ENCODE measurements at places on chromosomes 2 and 18.

DNA sequence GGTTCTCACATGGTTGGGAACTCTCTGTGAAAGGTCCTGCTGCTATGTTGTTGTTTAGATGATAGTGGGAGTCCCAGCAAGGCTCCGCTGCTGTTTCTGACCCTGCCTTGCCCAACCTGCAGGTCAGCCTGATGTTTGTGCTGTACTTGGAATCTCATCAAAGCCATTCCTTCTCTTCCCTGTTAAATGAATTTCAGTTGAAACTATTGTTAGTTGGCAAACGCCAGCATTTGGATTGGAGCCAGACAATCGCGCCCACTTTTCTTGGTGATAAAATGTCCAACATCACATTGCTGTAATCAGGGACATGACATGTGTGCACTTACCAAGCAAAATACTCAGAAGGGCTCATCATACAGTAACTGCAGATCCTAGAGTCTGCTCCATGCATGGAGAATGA, 12.8 kb upstream of the TWSG1 start:
- DNase-seq, result no peak

DNA sequence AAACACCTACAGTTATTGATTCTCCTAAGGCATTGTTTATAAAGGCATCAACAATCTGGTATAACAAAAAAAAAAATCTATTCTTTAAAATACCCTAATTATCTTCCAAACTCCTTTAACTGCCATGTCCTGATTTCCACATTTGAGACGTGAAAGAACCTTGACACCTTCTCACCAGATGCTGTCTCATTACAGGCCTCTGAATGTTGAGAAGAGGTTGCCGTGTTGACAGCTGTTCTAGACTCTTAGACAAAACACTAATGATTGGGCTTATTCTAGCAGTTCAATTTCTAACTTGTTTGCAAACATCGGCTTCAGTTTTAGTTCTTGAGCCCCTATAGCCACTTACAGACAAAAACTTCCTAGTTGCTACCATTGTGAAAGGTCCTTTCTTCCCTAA, 988.8 kb downstream of the LRP1B start:
- no peak for DNase-seq

DNA sequence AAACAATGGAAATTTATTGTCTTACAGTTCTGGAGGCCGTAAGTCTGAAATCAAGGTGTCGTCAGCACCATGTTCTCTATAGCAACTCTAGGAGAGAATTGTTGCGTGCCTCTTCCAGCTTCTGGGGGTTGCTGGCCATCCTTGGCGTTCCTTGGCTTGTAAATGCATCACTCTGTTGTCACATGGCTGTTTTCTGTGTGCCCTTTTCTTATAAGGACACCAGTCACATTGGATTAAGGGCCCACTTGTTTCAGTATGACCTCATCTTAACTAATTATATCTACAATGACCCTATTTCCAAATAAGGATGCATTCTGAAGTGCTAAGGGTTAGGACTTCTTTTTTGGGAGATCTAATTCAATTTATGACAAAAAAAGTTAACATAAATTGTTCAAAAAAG, 1.4 kb upstream of the PLEK start:
- DNase-seq, result no peak

DNA sequence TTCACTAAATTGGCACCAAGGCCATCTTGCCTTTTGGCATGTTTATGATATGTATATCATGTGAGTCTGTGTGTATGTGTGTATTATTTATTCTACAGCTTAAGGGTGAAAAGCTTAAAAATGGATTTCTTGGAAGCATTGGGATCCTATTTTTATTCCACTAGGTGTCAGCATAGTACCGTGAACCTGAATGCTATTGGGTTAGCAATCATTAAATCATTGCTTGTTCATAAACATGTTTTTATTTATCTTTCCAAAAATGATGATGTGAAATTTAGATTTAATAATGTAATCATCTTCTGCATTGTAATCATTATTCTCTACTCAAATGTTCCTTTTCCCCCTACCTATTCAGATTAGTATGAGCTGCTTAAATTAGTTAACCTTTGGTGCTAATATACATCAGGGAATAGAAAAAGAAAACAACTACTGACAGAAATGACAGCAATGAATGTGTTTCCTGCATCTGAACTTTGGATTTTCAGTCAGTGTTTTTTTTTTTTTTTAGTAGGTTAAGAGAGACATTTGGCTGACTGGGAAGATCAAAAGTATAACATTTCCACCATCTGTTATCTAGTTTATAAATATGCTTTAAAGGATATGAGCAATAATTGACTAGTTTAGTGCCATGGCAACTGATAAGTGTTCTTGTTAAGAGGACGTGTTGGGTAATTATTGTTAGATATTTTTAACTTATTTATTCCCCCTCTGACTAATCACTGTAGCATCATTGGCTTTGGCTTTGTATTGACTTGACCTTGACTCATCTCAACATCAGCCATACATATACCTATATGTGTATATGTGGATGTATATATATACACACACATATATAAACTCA, 14.1 kb upstream of the ZSWIM2 start:
- DNase-seq, result no peak

- DNase-seq, result no peak
Measured at GRCh38 chr18:72555101-72555500, 11.0 kb upstream of the CBLN2 start.

GRCh38 chr2:208103616-208104015, 20.7 kb downstream of the CRYGD start:
- DNase-seq, result no peak

DNA sequence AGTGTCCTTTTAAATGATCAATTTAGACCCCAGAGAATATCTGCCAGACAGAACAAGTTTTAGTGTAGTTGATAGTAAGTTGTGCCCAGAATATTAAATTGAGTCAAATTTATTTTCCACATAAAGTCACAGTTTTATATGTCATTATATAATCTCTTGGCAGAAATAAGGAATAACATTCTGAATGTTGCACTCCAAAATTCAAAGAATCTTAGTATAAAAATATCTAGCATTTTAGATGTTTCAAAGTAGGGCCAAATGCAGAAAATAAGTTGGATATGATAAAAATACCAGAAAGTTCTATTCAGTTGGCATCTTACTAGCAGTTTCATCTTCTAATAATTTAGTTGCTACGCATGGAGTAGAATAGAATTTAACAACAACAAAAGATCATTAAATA, 33.5 kb downstream of the SCN1A start:
- no peak for DNase-seq

DNA sequence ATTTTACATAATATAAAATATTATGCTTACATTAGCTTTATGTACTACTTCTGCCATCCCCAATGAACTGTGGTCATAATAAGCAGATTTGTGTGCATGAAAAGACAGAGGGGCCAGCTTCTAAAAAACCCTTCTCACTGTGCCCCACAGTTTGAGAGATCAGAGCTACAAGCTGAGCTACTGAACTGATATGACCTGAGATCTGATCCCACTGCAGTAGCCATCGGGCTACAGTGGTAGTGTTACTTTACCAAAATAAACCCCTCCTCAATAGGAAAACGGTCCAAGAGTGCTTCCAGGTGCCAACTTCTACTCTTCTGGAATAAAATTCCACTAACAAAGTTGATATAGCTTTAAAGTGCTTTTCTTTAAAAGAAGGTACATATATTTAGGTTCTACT, 43.1 kb downstream of the IKZF2 start:
- DNase-seq, result no peak

GRCh38 chr2:181038796-181039195, 58.4 kb downstream of the UBE2E3 start:
- DNase-seq, result no peak

GRCh38 chr2:134252092-134252750, 1.7 kb upstream of the MGAT5 start:
- peak; percentile 61 for DNase-seq

DNA sequence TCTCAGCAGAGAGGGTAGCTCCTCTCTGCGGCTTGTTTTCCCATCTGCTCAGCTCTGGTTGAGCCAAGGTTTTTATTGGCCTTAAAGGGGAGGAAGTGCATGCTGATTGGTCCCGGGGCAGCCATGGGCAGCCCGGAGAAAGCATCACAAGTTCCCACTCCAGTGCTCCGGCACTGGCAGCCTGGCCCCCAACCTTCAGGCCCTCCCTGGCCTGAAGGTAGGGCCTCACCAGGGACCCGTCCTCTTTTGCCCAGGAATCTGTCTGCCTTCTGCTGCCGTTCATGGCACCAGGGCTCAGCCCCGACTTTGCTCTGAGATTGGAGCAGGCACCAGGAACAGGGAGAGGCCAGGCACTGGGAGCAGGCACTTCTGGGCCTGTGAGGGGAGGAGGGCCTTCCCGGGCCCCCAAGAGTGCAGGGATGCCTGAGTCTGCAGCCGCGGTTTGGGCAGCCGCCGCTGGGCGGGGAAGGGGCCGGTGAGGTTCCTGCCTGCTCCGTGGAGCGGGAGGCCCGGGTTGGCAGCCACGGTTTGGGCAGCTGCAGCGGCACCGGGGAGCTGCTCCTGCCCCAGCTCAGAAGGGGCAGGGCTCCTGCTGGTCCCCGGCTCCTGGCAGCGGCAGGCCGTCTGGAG, 17.5 kb upstream of the ILKAP start:
- DNase-seq, result no peak

DNA sequence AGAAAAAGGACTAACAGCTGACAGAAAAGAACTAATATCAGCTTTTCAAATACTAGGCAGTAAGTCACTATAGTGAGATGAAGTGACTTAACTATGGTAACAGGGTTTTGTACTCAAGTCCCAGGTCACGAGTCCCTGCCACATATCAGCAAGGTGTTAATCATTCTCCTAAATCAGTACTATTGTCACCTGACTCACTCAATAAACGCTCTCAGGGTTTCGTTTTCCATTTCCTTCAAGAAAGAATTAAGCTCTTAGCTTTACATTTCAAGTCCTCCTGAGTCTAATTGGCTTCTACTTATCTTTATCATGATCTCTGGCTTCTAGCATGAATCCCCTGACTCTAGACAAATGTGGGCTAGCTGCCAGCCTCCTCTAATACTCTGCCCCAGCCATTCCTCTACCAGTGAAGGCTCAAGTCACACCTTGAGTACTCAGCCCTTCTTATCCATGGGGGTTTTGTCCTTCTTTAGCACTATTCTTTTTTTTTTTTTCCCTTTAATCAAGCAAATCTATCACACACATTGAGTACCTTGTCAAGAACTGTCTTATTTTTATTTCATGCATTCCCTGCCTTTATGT, 20.0 kb downstream of the BUB1 start:
- no peak for DNase-seq

- DNase-seq, result no peak
Measured at GRCh38 chr2:54267577-54267976, 11.5 kb upstream of the TSPYL6 start.

- no peak for DNase-seq
Measured at GRCh38 chr2:9207641-9208311, 1.2 kb downstream of the ASAP2 start.

GRCh38 chr18:11794195-11794594, 57.0 kb upstream of the CHMP1B start:
- DNase-seq, result no peak

- peak; percentile 79 for DNase-seq
Measured at GRCh38 chr2:212154477-212154878, 384.1 kb downstream of the ERBB4 start.

DNA sequence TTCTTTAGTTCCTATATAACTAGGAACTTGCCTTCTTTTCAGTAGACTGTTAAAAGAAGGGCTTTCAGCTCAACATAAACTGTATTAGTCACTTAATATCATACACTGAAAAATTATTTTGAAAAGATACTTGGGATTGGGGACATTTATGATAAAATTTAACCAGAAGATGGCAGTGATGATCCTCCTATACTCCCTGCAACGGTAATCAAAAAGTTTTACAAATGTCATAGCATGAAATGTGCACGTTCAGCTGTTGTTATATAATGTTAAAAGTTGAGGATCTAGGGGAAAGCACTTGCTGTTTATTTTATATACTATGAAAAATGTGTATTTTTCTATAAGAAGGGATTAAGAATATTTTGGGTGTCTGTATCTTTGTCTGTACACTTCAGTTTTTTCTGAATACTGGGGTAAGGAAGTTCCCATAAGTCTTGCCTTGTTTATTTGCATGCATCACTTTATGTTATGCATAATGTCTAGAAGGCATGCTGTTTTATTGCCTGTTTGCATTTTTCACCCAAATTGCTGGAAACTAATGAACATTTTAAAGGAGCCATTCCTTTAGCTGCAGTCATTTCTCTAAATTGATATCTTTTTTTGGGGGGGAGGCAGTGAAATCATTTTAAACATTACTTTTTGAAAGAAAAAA, 19.0 kb downstream of the DYNC1I2 start:
- no peak for DNase-seq

DNA sequence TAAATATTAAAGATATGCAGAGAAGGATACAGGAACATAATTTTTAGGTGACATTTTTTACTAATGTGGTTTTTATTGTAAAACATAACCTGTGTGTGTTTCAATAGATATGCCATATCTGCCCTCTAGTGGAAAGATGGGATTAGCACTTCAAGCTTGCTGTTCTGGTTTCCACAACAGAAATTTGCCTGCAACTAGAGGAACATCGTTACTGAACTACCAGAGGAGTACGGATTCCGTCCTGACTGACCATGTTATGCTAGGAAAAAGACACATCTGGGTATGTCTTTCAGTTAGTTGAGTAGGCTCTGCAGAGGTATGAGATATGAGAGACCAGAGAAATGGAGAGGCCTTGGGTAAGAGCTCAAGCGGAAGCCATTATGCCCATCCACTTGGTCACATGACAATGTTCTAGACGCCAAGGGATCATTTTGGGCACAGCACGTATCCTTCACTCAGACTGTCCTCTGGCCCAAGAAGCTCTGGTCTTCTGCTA, 104.9 kb downstream of the MBD2 start:
- DNase-seq, result peak; percentile 6

GRCh38 chr2:17798338-17798737, 17.9 kb upstream of the MSGN1 start:
- no peak for DNase-seq

- no peak for DNase-seq
Measured at GRCh38 chr2:5385596-5385995, 306.6 kb upstream of the SOX11 start.

GRCh38 chr2:152573168-152573567, 144.1 kb downstream of the PRPF40A start:
- no peak for DNase-seq

DNA sequence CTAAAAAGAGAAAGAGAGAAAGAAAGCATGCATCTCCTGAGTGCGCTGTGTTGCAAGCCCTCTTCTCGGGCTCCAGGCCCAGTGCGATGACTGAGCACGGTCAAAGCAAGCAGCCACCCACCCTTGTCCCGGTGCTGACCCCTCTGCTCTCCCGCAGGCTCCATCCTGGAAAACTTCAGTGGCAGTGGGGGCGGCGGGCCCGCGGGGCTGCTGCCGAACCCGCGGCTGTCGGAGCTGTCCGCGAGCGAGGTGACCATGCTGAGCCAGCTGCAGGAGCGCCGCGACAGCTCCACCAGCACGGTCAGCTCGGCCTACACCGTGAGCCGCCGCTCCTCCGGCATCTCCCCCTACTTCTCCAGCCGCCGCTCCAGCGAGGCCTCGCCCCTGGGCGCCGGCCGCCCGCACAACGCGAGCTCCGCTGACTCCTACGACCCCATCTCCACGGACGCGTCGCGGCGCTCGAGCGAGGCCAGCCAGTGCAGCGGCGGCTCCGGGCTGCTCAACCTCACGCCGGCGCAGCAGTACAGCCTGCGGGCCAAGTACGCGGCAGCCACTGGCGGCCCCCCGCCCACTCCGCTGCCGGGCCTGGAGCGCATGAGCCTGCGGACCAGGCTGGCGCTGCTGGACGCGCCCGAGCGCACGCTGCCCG, 252.5 kb downstream of the GLI2 start:
- no peak for DNase-seq

Data from NCI-H1436 treated with DMSO at 0.1 percent for 48 hours (cell line).